ENCODE measurements at places on chromosomes 5 and 9.

GRCh38 chr5:119515192-119515591 lies 62.9 kb downstream of the HSD17B4 start:
- no peak for DNase-seq

- no peak for DNase-seq
Measured at GRCh38 chr5:100913298-100913697, 10.2 kb upstream of the ST8SIA4 start.

- no peak for DNase-seq
Measured at GRCh38 chr9:34493972-34494535, 28.7 kb downstream of the ENHO start.

GRCh38 chr5:131276072-131276471 lies 12.2 kb downstream of the CDC42SE2 start:
- DNase-seq: no peak
